Endothelial cell (in vitro differentiated cells): ENCODE measurements at places on chromosomes 7 and 10. TPM values are rescaled to one million over a fixed set of nuclear protein-coding genes. Genes with fewer than 3 reads are reported as not detected.

GRCh38 chr7:102389810-102390209, 6.4 kb upstream of the PRKRIP1 start:
- H3K4me1 ChIP-seq, result peaks cover 23% of the 10 kb centered on the region
- H3K4me3 ChIP-seq, result no peak overlapping the region
- no peak overlapping the region for H3K27ac ChIP-seq

- no peaks in the 10 kb centered on the region for H3K4me1 ChIP-seq
- H3K27me3 ChIP-seq, result no peaks in the 10 kb centered on the region
- H3K27ac ChIP-seq, result no peak overlapping the region
Measured at GRCh38 chr7:131306777-131307176, 20.9 kb upstream of the MKLN1 start.

Gene TEX36
- not detected for total RNA-seq

DNA sequence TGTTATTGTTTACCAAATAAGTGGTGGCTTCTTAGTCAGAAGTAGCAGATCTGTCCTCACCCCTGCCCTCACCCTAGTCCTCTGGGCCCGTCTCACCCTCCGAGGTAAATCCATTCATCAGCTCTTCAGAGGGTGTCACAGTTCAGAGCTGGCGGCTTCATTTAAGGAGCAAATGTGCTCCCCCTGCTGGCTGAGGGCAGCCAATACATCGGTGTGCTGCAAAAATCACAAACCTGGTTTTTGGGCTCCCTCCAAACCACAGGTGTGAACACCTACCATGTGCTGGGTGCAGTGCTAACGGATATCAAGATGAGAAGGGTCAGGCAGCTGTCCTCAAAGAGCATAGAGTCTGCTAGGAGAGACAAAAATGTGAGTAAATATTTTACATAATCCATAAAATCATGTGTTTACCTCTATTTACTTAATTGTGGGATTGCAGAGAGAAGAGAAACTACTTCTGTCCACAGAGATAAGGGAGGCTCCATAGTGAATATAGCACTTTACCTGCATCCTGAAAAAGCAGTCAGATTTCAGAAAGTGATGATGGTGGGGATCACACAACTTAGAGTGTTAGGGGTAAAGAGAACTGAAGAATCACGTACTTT, 15.5 kb upstream of the CRTAC1 start:
- DNase-seq, result peak; percentile 61
- H3K36me3 ChIP-seq, result no peaks in the 10 kb centered on the region
- H3K4me3 ChIP-seq, result no peak overlapping the region
- H3K27me3 ChIP-seq, result peaks cover 3% of the 10 kb centered on the region

Gene INHBA
- total RNA-seq, result 0.08 TPM

Gene GUSB
- 53.6 TPM for total RNA-seq

Gene MYOZ1
- total RNA-seq, result 4.0 TPM
